Naive thymus-derived CD8-positive, alpha-beta T cell (primary cell): ENCODE measurements at places on chromosomes 6 and 20.

GRCh38 chr6:100084991-100085364, 91.0 kb upstream of the MCHR2 start:
- DNase-seq = no peak

DNA sequence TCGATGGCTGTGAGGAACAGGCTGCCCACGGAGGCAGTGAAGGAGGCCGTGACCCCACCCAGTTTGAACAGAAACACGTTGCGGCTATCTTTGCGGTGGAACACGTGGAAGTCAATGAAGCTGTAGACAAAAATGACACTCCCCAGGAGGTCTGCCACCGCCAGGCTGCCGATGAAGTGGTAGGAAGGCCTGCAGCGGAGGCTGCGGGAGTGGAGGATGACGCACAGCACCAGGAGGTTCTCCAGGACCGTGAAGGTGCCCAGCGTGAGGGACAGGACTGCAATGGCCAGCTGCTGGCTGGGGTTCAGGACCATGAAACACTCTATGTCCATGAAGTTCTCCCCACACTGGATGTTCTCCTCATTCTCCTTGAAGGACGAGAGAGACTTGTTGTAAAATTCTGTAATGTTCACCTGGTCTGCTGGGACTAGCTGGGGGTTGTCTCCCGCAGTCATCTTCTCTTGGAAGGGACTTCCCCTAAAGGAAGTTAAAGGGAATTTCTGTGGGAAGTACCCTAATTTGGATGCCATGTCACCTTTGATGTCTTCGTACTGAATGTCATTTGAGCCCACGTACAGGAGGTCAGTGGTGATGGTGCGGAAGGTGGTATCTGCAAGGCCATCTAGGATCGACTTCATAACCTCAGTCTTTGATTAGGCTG, 21.4 kb downstream of the CNR1 start:
- no peak for DNase-seq

- DNase-seq = no peak
Observed at GRCh38 chr20:3572151-3572550, 91.0 kb downstream of the GFRA4 start.

- DNase-seq = no peak
Observed at GRCh38 chr20:35974256-35974655, 5.9 kb downstream of the CNBD2 start.

DNA sequence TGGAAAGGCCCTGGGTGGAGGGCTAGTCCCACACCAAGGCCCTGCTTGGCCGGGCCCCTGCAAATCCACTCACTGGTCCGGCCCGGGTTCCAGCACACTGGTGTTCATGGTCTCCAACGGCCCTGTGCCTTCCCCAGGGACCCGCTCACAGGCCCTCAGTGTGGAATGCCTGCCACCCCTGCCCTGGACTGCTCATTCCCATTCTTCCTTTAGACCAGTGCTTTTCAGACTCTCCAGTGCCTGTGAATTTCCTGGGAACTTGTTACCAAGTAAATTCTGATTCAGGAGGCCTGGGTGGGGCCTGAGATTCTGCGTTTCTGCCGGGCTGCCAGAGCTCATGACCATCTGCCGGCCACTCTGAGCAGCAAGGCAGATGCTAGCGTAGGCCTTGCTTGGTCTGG, 5.7 kb upstream of the PXDC1 start:
- no peak for DNase-seq

GRCh38 chr20:58433759-58434158, 44.7 kb downstream of the VAPB start:
- DNase-seq = no peak

DNA sequence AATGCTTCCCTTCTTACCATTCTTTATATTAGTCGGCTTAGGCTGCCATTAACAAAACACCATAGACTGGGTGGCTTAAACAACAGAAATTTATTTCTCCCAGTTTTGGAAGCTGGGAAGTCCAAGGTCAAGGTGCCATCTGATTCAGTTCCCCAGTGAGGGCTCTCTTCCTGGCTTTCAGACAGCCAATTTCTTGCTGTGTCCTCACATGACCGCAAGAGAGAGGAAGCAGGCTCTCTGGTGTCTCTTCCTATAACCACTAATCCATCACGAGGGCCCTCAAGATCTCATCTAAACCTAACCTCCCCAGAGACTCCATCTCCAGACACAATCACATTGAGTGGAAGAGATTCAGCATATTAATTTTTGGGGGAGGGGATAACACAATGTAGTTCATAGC, 193.0 kb upstream of the SGK1 start:
- no peak for DNase-seq

DNA sequence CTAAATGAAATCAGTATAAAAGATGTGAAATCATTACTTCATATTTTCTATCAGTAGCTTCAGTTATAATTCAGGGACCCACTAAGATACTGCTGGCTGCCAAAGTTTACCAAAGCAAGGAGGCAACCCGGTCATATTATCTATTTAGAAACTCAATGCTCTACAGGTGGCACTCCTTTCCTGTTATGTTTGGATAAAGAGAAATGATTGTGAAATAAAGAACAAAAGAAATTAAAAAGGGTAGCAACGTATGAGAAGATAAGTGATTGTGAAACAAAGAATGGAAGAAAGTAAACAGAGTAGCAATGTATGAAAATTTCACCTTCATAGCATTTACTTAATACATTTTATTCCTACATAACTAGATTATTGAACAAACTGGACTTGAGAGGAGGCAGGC, 45.2 kb downstream of the RSPH3 start:
- no peak for DNase-seq
